T47D (cell line): ENCODE measurements at places on chromosomes 2 and 18.

DNA sequence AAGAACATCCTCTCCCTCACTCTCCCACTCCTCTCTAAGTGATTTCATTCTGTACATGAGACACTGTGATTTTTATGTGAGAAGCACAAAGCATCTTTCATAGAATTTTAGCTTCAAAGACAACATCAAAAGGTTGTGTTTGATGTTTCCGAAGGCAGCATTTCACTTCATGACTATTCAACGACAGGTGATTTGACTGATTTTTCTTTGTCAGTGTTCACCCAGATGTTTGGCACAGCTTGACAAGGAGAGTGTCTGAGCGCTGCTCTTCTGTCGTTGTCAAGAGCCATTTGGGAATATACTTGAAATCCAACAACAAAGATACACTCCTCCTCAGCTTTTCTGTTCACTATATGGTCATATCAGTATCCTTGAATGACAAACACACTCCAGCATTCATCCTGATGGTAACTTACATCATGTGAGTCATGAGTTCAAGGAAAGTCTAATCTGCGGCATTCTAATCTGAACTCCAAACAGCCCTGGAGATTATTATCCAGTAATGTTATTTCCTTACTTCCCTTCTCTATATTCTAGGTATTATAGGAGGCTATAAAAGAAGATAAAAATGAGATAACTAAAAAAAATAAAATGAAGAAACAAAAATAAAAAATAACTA, 45.9 kb upstream of the ST6GAL2 start:
- no peak for DNase-seq

DNA sequence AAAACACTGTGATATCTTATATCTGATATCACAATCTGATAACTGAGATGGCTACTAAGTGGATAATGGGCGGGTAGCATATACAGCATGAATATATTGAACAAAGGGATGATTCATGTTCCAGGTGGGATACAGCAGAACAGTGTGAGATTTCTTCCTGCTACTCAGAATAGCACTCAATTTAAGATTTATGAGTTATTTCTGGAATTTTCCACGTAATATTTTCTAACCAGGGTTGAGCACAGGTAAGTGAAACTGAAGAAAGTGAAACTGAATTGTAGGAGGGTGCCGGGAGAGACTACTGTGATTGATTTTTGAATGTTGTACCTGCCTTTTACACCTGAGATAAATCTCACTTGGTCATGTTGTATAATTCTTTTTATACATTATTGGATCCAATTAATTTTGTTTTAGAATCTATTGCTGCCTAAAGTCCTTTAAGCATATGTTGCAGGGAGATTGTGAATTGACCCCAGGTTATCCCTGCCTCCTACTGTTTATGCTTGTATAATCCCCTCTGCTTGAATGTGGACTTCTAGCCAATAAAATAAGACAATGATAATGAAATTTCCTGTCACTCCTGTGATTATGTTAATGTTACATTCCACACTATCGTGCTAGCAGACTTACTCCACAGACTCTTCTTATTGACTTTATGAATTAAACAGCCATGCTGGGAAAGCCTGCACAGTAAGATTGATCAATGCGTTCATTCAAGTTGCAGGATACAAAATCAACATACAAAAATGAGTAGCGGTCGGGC, 67.6 kb upstream of the RBBP8 start:
- no peak for DNase-seq

GRCh38 chr18:58788971-58789875, 75.5 kb upstream of the ZNF532 start:
- DNase-seq: peak; percentile 58

DNA sequence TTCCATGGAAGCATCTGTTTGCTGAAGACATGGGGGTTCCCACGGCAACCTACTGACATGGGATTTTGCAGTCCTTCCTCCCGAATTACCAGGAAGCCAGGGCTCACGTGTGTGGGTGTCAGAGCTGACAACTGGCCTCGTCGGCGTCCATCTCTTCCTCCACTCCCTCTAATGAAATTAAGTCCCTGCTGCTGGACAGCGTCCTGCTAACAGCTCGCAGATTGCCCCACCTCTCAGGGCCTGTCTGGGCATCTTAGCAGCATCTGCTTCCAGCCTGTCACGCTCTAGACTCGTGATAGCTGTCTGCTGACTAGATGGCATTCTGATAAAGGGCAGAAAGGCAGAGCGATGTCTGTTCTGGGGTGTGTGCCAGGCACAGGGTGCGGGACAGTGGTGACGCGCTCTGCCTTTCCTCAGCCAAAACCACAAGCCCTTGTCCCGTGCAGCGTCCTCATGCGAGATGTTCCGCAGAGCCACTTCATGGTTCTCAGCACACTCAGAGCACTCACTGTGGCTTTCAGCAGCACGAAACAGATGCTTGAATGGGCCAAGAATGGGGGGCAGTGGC, 161.1 kb downstream of the ARL4C start:
- peak; percentile 5 for DNase-seq

GRCh38 chr2:120468136-120468535, 122.2 kb downstream of the INHBB start:
- no peak for DNase-seq

- no peak for DNase-seq
Measured at GRCh38 chr2:95329891-95330793, 33.0 kb downstream of the KCNIP3 start.

DNA sequence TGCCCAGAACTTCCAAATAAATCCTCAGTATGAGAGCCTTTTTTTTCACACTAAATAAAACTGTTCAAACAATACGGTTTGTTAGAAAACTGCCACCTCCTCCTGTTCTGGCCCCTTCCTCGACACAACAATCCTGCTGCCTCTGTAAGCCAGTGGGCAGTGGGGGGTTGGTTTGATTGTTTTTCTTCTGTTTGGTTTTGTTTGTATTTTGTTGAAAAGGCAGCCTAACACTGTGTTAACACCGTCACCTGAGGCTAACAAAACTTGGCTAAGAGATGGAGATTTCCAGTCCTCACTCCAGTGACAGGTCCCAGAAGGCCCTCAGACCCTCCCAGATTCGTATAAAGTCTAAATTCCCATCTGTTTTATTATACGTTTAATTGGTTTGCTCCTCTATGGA, 402.1 kb downstream of the ZNF521 start:
- DNase-seq: no peak

DNA sequence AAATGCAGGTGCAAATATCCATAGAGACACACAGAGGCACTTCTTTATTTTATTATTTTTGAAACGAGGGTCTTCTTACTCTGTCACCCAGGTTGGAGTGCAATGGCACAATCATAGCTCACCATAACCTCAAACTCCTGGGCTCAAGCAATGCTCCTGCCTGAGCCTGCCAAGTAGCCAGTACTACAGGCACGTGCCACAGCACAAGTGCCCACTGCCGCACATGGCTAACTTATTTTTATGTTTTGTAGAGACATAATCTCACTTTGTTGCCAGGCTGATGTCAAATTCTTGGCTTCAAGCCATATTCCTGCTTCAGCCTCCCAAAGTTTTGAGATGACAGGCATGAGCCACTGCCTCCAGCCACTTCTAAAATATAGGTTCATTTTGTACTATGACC, 537.6 kb downstream of the THSD7B start:
- DNase-seq: no peak
